Esophagus muscularis mucosa (tissue), 4 donors: ENCODE measurements at places on chromosomes 1 and 21. TPM values are rescaled to one million over a fixed set of nuclear protein-coding genes. Genes with fewer than 3 reads are reported as not detected.

DNA sequence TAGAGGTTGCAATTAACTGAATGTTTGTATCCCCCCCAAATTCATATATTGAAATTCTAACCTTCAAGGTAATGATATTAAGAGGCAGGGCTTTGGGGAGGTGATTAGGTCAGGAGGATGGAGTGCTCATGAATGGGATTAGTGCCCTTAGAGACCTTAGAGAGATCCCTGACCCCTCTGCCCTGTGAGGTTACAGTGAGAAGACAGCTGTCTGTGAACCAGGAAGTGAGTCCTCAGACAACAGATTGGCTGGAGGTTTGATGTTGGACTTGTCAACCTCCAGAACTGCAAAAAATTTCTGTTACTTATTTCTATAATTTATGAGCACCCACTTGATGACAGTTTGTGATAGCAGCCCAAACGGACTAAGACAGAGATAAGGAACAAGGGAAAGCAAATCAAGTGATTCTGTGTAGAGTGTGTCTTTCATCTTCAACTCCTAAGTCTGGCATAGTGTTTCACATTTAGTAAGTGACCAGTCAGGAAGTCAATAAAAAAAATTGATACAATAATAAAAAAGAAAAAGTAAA lies 30.0 kb upstream of the RWDD3 start:
- DNase-seq: no peak
- H3K36me3 ChIP-seq: no peaks in the 10 kb centered on the region
- no peaks in the 10 kb centered on the region for H3K27me3 ChIP-seq
- H3K4me1 ChIP-seq: no peaks in the 10 kb centered on the region

- H3K36me3 ChIP-seq: no peaks in the 10 kb centered on the region
- no peak for DNase-seq
- H3K27ac ChIP-seq: no peak overlapping the region
- no peaks in the 10 kb centered on the region for H3K4me1 ChIP-seq
- H3K4me3 ChIP-seq: no peak overlapping the region
Measured at GRCh38 chr1:198529414-198529813, 11.1 kb downstream of the ATP6V1G3 start.

- no peaks in the 10 kb centered on the region for H3K36me3 ChIP-seq
- H3K27me3 ChIP-seq: no peaks in the 10 kb centered on the region
- H3K27ac ChIP-seq: no peak overlapping the region
- no peak for DNase-seq
- no peak overlapping the region for H3K4me3 ChIP-seq
- H3K4me1 ChIP-seq: no peaks in the 10 kb centered on the region
Measured at GRCh38 chr1:206059355-206059915, 6.5 kb downstream of the RHEX start.

DNA sequence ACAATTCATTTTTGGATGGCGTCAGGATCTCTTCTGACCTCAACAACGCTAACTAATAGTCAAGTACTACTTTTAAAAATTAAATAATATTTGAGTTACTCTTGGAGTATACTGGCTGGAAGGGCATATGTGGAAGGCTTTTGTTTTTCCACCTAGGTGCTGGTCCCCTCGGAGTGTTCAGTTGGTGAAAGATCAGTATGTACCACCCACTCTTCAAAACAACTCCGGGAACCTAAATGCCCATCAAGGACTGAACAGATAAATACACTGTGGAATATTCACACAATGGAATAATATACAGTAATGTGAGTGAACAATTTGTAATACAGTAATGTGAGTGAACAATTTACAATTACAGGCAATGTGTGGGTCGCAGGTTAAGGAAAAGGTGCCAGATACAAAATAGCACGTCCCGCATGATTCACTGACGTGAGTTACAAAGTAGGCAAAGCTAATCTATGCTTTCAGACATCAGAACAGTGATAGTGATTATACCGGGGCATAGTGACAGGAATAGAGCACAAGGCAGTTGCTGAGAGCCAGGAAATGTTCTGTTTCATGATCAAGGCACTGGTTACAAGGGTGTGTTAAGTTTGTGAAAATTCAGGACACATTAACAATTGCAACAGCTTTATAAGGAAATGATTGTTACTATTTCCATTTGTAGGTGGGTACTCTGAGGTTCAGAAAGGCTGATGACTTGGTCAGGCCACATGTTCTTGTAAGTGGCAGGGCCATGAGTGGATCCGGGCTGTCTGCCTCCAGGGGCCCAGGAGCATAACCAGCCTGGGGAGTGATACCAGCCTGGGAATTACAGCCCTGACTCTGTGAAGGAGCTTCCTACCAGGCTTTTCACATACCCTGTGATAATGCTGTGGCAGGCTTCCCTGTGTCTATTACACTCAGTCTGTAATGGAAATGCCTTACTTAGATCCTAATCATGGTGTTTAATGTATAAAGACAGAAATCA lies 59.3 kb upstream of the ABCD3 start:
- no peak overlapping the region for H3K27ac ChIP-seq
- no peak overlapping the region for H3K4me3 ChIP-seq
- H3K27me3 ChIP-seq: no peaks in the 10 kb centered on the region
- no peaks in the 10 kb centered on the region for H3K36me3 ChIP-seq
- no peaks in the 10 kb centered on the region for H3K4me1 ChIP-seq
- peak; percentile 64 for DNase-seq

Gene RGS13
- 4.3 TPM for total RNA-seq
